ENCODE measurements at places on chromosomes 13 and 19.

- no peak for DNase-seq
Observed at GRCh38 chr13:92989301-92989700, 237.3 kb upstream of the GPC6 start.

GRCh38 chr13:77448689-77449088 is 86.8 kb upstream of the SCEL start:
- no peak for DNase-seq

DNA sequence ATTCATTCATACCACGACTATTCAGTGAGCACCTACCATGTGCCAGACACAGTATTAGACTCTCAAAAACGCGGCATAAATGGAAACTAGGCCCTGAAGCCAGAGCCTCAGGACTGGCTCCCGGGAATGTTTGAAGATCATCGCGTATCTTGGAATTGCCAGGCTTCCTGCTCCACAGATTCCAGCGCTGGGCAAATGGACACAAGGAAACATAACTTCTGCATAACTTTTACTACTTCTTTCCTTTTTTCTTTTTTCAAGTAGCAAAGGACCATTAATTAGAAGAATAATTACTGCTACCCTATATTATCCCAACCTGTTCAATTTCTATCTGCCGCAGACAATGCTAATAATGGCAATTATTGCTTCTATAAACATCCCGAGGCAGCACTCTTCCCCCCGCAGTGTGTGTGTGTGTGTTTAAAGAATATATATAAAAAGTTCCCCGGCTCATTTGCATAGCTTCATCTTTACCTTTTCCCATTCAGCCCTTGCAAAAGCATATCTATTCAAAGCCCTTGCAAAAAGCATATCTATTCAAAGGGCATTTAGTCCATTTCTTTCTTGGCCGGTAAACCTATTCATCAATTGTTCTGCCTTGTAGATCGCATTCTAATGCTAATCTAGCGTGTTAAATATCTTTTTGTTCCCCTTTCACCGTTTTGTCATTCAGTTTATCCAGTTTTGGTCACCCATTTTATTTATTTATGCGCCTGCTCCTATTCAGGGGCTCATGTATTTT is 6.1 kb downstream of the SOX21 start:
- no peak for DNase-seq

GRCh38 chr13:26228096-26228495 is 6.0 kb upstream of the RNF6 start:
- no peak for DNase-seq

- no peak for DNase-seq
Observed at GRCh38 chr19:19656451-19657396, 6.8 kb downstream of the ATP13A1 start.

DNA sequence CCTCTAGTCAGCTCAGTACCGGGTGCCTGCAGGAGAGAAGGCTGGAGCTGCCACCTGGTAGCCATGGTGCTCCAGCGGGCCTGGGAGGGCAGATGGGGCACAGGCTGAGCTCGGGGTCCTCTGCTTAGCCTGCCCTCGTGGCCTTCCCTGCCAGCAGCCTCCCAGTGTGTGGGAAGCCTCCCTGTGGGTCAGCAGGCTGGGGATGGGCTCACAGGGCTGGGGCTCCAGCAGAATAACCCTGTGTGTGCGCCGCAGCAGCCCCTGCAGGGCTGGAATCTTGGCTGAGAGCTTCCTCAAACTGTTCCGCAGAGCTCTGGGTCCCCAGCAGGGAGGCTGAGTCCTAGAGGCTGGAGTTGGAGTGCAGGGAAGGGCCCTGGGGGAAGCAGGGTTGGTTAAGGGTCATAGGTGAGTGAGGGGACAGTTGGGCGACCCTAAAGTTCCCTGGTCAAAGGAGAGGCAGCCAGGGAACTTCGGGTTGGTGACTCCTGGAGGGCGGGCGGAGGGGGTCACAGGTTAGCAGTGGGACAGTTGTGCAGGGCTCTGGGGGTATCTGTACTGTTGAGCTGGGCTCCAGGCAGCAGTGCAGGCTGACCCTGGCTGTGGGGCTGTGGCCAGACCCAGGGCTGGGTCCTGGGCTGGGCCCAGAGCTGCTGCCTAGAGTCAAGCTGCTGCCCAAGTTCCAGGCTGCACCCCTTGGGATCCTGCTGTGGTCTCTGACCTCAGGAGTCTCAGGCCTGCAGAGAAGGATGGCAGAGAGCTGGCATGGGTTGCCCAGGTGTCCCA is 14.0 kb downstream of the ARHGAP33 start:
- DNase-seq = no peak

DNA sequence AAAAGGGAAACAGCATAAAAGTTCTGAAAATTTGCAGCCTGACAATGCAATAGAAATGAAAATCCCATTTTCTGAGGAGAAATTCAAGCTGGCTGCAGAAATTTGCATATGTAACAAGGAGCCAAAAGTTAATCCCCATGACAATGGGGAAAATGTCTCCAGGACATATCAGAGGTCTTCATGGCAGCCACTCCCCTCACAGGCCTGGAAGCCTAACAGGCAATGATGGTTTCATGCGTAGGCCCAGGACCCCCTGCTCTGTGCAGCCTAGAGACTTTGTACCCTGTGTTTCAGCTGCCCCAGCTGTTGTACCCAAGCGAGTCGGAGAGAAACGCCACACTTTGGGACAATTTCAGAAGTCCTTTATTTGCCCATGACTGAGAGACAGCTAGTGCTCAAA is 701.3 kb upstream of the KLHL1 start:
- DNase-seq = no peak

- DNase-seq = no peak
Observed at GRCh38 chr13:30486230-30487074, 20.7 kb upstream of the HMGB1 start.

DNA sequence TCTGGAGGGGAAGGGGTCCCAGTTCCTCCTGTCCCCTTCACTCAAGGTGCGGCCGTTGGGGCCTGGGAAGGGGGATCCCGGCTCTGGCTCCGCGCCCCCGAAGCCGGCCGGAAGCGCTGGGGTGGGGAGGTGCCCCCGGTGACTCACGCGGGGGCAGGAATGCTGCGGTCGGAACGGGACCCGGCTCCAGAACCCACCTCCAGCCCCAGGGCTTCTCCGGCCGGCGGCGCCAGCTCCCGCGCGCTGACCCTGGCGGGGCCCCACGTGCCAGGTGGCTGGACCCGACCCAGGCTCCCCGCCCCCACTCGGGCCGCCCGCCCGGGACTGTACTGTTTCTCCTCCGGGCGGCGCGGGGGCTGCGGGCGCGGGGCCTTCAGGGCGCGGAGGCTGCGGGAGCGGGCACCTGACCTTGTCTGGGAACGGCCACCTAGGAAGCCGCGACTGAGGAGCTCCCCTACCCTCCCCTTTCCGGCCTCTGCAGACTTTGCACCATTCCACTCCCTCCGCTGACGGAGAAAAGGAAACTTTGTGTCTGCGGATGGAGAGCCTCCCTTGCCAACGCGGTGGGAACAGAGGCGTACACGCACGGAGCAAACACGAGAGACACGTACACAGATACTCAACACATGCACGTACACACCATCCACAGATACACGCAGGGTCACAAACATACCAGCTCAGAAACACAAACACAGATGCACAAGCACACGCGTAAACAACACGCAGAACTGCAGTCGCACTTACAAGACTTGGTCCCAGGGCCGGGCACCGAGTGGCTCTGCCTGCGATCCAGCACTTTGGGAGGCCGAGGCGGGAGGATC is 7.2 kb downstream of the AXL start:
- DNase-seq = no peak

GRCh38 chr13:24654741-24655140 is 25.5 kb upstream of the ATP12A start:
- DNase-seq = no peak

- DNase-seq = no peak
Observed at GRCh38 chr13:102710261-102710679, 15.4 kb upstream of the METTL21C start.

DNA sequence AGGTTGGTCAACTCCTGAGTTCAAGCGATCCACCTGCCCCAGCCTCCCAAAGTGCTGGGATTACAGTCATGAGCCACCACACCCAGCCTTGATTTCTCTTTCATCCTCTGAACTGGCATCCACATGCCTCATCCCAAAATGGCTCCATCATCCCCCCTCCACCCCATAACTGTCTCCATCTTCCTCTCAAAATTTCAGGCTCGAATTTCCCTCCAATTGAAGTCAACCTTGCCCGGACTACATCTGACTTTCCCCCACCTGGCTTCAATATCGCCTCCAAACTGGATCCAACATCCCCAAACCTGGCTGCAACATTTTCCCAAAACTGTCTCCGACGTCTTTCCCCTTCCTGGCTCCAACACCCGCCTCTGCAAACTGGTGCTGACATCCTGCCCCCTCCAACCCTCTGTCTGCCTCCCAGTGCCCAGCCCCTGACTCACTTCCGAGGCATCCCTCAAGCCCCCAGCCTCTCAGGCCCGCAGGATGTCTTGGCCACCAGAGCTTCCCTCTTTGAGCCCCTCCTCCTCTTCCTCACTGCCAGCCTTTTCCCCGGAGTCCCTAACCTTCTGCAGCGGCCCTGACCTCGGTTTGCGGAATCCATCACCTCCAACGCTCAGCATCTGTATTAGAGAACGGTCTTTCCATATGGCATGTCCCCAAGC is 943 bp downstream of the EXOC3L2 start:
- no peak for DNase-seq

GRCh38 chr19:43496960-43497359 is 7.6 kb downstream of the PHLDB3 start:
- no peak for DNase-seq

GRCh38 chr13:42270857-42271215 is 1.1 kb upstream of the AKAP11 start:
- DNase-seq = no peak

GRCh38 chr13:21688056-21688455 is 17.2 kb downstream of the FGF9 start:
- no peak for DNase-seq

DNA sequence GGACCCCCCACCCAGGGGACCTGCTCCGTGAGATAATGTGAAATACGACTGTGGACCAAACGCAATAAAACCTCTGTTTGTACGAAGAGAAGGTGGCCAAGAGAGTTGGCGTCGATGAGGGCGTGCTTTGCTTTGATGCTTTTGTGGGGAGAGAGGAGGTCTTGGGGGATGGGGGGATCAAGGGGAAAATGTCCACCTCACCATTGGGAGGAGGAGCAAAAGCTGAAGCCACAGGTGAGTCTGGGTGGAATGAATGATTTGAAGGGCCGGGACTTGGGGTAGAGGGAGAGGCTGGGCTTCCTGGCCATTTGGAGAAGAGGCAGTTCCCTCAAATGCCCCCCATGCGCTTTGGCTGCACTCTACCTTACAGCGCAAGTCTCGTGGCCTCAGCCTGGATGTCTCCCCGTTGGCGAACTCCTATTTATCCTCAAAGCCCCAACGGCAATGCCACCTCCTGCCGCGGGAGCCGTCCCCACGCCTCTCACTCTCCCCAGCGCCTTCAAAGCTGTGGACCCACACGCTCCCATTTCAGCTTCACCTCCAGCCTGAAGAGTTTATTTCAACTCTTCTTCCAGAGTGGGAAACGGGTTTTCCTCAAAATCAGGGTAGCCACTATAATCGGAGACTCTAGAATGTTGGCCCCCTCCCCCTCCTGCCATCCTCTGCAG is 795 bp upstream of the ABCA7 start:
- no peak for DNase-seq

- DNase-seq = no peak
Observed at GRCh38 chr19:20840371-20840770, 64.3 kb downstream of the ZNF66 start.

DNA sequence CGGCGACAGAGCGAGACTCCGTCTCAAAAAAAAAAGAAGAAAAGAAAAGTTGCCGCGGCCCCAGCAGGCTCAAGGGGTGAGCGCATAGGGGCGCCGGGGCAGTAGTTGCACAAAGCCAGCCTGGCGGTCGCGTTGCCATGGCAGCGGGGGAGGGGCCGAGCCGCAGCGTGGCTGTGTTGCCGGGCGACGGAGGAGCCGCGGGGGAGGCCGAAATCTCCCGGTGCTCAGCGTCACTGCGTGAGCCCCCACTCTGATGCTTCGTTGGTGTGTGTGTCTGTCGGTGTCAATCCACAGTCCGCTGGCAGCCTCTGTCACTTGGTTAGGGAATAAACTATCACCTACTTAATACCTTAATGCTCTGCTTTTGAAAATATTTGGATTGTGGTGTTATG is 82.9 kb upstream of the C1QTNF9B start:
- peak; percentile 25 for DNase-seq

- DNase-seq = no peak
Observed at GRCh38 chr13:110158226-110158625, 148.7 kb downstream of the COL4A1 start.

DNA sequence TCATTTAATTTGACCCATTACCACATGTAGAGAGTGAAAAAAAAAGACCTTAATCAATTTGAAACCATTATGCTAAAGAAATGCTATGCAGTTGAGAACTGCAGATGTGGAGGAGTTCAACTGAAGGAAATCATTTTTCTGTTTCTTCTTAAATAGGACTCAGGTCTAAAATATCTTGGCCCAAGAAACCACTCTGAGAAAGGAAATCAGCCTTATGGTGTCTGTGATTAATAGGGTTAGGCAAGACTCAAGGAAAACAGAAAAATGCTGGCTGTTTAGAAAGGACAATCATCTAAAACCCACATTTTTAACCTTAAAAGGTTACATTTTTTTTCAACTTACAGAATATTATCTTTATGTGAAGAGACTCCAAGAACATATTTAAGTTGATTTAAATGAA is 1.9 kb upstream of the SLITRK1 start:
- no peak for DNase-seq

GRCh38 chr13:74043237-74043636 is 91.0 kb downstream of the KLF12 start:
- no peak for DNase-seq

GRCh38 chr13:114043421-114044053 is 69.7 kb upstream of the C13orf46 start:
- DNase-seq = no peak

DNA sequence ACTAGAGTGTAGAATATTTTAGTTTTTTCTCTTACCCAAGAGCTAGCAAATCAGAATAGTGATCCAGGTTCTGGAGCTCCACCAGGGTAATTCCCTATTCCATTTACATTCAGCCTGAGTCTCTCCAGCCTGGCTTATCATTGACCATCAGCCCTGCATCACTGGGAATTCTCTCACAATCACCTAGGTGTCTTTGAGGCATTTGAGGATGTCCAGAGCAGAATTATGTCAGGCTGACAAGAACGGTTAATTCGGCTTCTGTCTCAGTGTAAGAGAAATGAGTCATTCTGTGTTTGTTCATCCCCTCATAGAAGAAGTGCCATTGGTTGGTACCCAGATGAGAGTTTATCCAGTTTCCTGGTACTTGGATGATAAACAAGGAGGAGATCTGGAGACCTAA is 180.5 kb downstream of the ZNF737 start:
- DNase-seq = no peak

DNA sequence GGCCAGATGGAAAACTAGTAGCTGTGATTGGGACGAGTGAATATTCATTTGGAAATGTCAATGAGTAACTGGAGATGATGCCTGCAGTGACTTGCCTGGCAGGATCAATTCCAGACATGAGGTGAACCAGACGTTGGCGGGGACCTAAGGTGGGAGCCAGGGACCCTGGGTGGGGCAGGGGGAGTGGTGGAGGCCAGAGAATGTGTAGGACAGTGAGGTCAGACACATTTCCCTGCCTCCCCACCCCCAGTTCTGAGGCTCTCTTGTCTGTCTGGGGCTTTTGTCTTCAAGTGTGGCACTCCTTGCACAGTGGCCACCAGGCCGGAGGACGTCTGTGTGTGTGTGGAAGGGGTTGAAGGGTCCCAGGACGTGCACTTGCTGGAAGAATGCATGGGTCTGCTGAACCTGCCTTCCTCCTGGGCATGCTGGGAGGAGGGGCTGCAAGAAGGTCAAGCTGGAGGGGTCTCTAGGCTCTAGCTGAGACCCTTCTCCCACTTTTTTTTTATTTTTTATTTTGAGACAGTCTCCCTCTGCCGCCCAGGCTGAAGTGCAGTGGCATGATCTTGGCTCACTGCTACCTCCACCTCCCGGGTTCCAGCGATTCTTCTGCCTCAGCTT is 51.6 kb downstream of the CHST8 start:
- DNase-seq = no peak

- DNase-seq = no peak
Observed at GRCh38 chr13:36445278-36445677, 13.0 kb downstream of the CCNA1 start.

Data from KG1 (cell line).